Renal cortical epithelial cell (primary cell): ENCODE measurements at places on chromosomes 4 and X.
A peak's percentile ranks its signal among the peaks of the same experiment; 100 is the strongest.

- DNase-seq = no peak
Measured at GRCh38 chrX:73916489-73916888, 353.5 kb downstream of the CHIC1 start.

DNA sequence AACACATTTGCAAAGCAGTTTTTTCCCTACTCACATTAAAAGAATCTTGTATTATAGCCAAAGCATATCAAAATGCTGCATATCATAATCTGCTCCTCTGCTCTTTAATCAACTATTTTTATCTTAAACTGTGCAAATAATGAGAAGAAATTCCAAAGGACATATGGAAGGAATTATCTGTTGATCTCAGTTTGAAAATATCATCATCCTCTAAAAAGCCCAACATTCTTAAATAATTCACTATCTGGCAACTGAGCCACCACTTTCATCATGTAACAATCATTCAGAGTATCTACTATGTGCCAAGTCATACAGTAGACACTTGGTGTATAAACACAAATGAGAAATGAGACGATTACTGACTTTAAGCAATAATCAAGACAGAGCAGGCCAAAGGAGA is 63.0 kb downstream of the PRSS12 start:
- no peak for DNase-seq

DNA sequence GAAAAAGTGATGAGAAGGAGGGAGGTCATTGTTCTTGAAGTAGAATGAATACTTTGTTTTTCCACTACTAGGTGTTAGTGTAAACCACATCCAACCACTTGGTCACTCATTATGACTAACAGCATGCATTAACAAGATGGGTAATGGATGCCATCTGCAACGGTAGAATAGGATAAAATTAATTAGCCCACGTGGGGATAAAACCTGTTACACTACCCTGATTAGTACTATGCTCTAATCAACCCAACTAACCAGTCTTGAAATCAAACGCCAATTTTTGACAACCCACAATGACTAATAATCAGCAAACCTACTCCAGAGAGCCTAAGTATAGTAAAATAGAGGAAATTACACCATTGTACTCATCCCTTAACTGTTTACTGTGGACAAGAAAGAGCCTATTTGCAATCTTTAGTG is 93.4 kb upstream of the MCF2 start:
- no peak for DNase-seq

DNA sequence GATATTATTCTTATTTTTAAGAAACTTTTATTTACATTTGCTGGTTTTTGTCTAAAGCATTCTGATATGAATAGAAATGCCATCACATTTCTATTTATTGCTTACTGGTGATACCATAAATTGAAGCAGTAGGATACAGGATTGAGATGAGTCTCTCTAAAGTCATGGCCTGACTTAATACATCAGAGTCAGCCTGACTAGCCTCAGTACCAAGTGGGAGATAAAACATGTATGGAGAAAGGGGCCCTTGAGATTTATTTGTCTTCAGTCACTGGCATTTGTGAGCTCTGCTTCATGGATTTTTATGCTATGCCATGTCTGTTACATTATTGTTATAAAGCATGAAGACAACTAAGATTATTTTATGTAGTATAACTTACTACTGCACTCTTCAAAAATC is 465.5 kb downstream of the ADGRL3 start:
- no peak for DNase-seq

GRCh38 chr4:113849771-113850170 is 88.2 kb upstream of the CAMK2D start:
- no peak for DNase-seq

GRCh38 chr4:126227428-126227827 is 912.7 kb downstream of the FAT4 start:
- DNase-seq = no peak

- DNase-seq = no peak
Measured at GRCh38 chr4:177322266-177322665, 12.6 kb downstream of the NEIL3 start.

- DNase-seq = no peak
Measured at GRCh38 chrX:74519870-74520269, 94.6 kb downstream of the RLIM start.

GRCh38 chr4:151563194-151563593 is 154.2 kb downstream of the FHIP1A start:
- peak; percentile 61 for DNase-seq

DNA sequence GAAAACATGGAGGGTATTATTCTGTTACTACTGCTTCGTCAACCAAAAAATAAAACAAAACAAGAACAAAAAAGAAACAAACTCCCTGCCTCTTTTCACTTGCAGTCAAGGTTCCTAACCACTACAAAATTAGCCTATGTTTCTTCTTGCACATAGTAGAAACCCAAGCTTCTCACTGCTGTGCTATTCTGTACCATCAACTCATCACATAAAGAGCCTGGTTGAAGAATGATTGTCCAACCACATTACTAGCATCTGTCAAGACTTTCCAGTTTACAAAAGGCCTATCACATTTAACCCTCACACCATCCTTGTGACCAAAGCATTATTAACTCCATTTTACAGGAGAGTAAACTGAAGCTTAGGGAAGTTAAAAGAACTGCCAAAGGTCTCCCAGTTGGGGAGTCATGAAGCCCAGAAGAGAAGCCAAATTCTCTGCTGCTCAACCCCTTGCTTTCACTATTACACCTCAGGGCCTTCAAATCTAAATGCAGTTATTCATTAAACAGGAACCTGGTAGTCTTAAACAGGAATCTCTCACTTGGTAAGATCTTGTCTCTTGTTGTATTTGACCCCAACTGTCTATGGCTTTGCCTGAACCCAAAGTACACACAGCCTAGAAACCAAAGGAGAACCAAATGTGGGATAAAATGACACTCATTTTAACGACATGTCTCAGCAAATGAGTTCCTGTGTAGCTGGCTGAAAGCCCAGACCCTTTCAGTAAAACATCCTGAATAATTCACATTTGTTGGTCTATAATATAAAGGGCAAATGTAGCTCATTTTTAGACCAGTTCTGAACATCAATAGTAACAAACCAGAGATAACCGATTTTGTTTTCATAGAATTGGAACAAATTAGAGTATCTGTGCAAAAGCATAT is 8.6 kb downstream of the F9 start:
- peak; percentile 2 for DNase-seq

DNA sequence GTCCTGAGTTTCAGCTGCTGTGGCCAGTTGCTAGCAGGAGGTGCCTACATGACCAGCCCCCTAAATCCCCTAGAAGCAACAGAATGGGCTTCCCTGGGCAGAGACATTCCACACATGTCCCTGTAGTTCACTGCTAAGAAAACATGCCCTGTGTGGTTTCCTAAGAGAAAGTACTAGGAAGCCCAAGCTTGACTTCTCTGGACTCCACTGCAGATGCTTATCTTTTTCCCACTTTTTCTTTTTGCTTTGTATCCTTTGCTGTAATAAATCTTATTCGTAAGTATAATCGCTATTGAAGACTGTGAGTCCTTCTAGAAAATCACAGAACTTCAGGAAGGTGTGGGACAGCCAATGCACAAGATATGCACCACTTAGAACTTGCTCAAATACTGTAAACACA is 15.6 kb downstream of the RPGR start:
- no peak for DNase-seq

DNA sequence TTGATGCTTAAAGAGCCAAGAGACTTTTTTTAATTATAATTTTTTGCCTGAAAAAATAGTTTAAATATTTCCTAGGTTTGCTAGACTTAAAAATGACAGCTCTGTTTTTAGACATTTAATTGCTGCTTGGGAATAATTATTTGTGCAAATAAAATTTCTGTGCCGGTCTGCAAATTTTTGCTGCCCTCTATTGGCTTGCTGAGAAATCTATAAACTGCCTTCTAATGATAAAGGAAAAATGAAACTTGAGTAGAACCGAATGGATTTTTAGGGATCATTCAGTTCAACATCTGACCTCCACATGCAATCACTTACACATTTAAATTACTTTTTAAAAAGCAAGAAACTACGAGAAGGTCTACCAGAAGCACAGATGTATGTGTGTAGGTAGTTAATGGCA is 434.0 kb downstream of the FAM133A start:
- no peak for DNase-seq

DNA sequence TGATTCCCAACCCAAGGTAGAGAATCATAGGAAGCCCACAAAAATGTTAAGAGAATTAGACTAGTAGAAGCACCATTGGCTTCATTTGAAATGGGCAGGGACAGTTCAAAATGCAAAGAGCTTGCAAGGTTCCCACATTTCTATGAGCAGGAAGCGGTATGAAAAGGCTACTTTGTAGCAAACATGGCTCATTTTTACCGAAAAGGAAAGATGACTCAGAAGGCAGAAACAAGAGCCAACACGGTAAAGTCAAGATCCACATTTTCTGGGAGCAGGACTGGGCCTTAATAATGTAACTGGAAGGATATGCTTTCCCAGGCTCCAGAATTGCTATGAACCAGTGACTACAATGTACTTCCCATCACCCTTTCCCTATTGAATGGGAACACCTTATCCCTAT is 89.5 kb downstream of the GLRA3 start:
- DNase-seq = no peak

DNA sequence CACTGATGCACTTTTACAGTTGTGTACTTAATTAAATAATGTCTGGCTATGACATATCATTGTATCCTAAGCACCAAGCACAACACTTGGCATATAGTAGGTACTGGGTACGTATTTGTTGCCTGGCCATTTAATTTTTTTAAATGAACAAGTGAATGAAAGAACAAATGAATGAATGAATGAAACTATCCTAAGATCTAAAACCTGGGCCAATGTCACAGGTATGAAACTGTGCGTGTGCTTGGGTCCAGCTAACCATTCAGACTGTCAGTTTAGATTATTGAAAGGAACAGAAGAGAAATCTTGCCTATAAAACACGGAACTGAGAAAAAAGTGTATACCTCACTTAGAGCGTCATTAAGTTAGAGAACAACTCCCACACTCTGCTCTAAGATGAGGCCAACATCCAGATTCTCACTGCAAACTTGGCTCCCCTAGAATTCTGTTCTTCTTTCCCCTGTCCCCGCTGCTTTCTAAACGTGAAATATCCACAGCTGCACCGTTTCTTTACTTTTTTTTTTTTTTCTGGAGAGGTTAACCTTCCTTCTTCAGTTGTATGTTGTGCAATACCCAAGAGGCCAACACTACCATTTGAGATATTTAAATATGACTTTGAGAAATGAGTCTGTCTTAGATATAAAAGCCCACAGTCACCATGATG is 17.3 kb upstream of the SEL1L3 start:
- no peak for DNase-seq

DNA sequence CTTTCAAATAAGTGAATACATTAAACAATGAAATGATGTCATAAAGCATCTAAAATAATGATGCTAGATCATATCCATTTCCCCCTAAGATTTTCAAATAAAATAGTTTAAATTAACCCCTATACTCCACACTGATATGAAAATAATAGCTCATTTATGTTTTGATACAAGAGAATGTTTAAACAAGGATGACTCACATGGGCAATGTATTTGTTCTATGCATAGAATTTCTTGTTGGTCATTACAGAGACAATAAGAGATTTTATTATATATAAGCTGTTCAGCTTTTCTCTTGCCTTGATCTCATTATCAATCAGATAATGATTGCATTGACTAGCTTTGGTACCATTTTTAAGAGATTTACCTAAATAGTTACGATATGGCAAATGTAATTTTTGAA is 411.7 kb downstream of the ARHGAP24 start:
- no peak for DNase-seq

DNA sequence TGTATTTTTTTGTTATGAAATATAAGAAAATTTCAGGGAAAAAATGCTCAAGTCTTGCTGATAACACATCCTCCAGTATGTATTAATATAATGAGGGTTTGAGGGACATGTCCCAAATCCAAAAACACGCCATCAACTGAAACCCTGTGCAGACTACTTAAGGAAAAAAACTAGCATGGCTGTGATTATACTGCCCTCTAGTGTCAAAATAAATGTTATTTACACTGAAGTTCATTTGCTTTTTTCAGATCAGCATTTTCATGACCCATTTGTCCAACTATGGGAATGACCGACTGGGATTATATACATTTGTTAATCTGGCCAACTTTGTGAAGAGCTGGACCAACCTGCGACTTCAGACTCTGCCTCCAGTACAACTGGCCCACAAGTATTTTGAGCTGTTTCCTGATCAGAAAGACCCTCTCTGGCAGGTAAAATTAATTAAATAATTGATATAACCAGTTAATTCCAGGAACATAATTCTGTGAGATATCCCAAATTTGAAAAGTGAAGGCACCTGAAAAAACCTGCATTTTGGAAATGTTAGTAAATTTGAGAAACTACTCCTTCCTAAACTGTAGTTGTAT is 128.5 kb downstream of the PRSS12 start:
- DNase-seq = peak; percentile 79

GRCh38 chr4:69668680-69669079 is 15.6 kb upstream of the UGT2A1 start:
- no peak for DNase-seq

DNA sequence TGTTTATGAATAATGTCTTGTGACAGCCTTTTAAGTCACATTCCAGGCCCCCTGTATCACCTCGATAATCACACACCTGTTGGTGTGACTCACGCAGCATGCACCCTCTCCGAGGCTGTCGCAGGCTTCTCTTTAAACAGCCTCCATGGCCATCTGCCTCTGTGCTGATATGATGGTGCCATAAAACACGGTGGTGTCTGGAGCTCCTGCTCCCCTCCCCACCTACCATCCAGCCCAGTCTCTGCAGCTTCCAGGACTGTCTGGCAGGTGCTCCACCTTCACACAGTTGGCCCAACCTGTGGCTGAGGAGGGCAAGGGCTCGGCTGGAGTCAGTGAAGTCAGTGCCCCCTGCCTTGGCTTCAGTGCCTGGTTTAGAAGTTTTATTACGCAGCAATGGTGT is 173.8 kb upstream of the RPL34 start:
- no peak for DNase-seq

- no peak for DNase-seq
Measured at GRCh38 chrX:150893936-150894335, 4.5 kb downstream of the CD99L2 start.

GRCh38 chr4:48380583-48381167 is 39.3 kb downstream of the SLAIN2 start:
- DNase-seq = no peak

- DNase-seq = no peak
Measured at GRCh38 chr4:46818604-46819003, 90.4 kb downstream of the COX7B2 start.
